ENCODE measurements at places on chromosomes 16 and 17.

GRCh38 chr17:69147460-69147859 is 5.8 kb upstream of the ABCA6 start:
- DNase-seq, result no peak

DNA sequence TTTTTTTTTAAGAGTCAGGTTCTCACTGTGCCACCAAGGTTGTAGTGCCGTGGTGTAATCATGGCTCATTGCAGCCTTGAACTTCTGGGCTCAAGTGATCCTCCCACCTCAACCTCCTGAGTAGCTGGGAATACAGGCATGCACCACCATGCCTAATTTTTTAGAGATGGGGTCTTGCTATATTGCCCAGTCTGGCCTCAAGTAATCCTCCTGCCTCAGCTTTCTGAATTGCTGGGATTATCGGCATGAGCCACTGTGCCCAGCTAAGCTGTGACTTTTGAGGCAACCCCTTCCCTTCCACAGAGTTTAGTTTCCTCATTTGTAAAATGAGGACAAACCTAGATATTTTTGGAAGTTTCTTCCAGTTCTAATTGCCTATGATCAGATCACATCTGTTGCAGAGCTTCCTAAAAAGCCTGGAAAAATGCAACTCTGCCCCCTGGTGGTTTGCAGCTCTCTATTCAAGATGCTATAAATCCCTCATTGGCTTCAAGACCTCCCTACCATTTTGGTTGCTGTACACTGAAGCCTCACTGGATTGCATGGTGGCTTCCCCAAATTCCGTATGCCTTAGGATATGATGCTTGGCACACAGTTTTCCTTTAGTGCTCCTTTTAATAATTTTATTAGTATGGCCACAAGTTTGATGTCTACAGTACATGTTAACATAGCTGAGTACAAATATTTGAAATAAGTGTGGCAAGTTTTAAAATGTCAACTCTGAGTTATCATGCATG is 19.3 kb downstream of the GDE1 start:
- peak; percentile 87 for DNase-seq

GRCh38 chr17:82228842-82229697 is at the start of gene SLC16A3:
Gene SLC16A3 (plus strand): TSS chr17:82229042. CDS start chr17:82236009, 6,967 bp downstream.
- peak; percentile 77 for DNase-seq

DNA sequence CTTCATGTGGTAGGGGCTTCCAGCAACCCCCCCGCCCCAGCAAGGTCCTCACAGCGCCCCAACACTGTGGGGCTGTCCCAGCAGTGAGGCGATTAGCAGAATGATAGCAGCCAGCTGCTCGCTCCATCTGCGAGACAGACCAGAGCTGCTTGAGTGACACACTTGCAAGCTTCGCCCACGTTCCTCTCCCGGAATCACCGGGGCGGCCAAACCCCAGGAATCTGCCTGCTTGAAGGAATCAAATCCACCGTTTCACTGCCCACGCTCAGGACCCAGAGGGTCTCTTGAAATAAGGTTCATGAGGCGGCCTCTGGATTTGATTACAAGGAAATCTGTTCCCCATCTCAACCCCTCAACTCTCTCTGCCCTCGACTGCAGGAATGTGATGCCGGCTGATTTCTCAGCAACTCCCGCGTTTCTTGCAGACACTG is 356.0 kb downstream of the C16orf95 start:
- DNase-seq, result peak; percentile 43

GRCh38 chr16:85856585-85856984 is 42.4 kb upstream of the IRF8 start:
- DNase-seq, result no peak

Data from cardiac fibroblast (primary cell).